ENCODE measurements at places on chromosomes 3 and 15.

GRCh38 chr3:191721390-191721861 lies 260.5 kb downstream of the PYDC2 start:
- no peak for DNase-seq

- DNase-seq: no peak
These were observed 44.1 kb downstream of the KLHL25 start for GRCh38 chr15:85750319-85751290.

GRCh38 chr3:38453075-38453912 lies at the start of gene ACVR2B:
Gene ACVR2B (plus strand): TSS chr3:38453890. CDS start chr3:38454323, 433 bp downstream.
- no peak for DNase-seq

DNA sequence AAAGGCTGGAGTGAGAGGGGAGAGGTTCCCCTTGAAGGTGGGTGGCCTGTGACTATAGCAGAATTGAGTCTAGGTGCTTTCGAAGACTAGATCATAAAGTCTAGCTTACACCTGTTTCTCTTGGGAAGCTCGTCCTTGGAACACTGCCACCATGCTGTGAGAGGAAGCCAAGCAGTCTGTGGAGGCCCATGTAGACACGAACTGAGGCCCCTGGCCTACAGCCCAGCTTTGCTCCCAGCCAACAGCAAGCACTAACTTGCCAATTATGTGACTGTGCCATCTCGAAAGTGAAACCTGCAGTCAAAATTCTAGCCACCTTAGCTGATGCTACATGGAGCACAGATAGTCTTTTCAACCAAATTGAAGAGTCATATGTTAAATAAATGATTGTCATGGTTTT lies 190.5 kb upstream of the NECTIN3 start:
- no peak for DNase-seq

DNA sequence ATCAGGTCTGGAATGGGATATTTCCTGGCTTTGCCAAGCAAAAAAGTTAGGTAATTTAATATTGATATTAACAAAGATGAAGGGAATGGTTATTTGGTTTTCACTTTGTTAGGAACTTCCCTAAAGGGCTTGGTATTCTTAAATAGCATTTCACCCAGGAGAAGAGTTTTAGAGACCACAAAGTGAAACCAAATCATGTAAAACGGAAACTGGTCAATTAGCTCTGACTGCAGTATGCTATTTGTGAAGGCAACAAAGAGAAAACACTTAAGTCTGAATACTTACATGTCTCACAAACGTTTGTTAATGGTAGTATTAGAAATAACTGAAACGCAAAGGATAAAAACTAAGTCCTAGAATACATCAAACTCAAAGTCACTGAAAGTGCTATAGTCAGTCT lies 32.4 kb upstream of the SETMAR start:
- DNase-seq: no peak

DNA sequence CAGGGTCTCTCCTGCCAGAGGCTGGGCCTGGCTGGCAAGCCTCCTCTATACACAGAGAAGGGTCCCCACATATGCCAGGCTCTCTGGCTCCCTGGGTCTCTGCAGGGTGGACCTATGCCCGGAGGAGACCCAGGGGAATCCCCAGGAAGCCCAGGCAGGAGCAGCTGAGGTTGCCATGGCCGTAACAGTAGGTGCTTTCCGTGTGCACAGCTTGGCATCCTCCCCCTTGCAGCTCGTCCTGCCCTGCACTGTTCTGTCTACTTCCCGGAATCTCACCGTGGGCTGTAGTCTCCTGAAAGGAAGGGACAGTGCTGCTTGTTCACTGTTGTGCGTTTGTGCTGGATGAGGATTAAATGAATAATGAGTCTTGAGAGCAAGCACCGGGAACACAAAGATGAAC lies 47.8 kb downstream of the DAPK2 start:
- DNase-seq: no peak
